ENCODE measurements at places on chromosomes 6 and 20.

DNA sequence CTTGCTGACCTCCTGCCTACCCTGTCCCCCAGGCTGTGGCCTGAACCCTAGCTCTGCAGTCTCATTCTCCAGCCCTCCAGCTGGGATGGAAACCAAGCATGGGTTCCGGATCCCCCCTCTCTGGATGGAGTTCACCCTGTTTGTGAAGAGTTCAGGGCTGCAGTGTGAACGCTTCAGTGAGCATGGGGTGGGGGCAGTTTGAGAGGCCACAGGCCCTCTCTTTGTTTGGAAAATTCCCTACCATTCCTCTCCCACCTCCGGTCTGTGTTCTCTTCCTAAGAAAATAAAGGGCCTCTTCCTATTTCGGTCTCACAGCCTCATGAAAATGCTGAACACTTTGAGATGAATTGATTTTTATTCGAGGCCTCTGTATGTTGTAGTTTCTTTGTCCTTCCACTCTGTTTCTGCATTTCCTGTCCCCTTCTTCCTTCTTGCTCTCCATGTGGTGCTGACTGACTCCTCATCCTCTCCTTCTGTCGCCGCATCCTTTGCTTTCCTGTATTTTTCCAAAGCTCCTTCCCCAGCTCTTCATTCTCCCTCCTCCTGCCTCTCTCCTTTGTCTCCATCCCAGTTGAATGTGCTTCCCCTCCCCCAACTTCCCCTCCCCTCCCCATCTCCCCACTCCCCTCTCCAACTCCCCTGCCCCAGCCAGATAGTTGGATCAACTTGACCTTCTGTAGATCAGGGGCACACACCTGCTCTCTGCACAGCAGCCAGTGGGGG, 2.4 kb upstream of the KCNK5 start:
- no peak for DNase-seq

DNA sequence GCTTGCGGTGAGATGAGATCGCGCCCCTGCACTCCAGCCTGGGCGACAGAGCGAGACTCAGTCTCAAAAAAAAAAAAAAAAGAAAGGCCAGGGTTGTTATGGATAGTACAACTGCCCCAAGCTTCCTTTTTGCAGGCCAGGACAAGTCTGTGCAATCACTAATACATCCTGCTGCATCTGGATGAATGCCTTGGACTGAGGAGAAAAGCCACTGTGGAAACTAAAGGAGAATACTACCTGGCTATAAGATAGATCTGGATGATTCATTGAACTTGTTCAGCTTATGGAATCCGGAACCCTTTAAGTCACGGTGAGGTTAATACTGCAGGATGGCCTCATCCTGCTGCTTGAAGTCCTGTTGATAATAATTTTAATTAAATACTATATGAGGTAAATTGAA, 278.2 kb downstream of the TFAP2A start:
- DNase-seq = no peak

DNA sequence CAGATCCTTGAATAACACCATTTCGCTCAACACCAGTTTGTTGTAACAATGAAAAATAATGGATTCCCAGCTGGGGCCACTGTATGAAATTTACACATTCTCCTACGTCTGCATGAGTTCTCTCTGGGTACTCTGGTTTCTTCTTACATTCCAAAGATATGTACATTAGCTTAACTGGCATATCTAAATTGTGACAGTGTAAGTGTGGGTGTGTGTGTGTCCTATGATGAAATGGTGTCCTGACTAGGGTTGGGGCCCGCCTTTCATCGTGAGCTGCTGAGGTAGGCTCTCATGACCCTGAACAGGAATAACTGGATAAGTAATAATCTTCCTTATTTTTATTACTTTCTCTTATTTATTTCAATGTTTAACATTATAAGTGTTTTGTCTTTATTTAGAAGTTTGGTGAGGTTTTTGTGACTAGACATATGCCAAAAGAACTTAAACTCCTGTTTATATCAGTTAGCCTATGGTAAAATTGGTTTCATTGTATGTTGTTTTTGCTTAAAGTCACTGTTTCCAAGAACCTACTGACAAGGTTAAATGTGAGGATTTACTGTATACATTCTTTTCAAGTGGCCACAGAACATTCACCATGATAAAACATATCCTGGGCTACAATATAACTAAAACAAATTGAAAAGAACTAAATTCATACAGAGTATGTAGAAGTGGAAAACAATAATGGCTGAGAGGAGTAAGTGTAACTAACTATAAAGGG, 42.4 kb downstream of the RBL1 start:
- no peak for DNase-seq

GRCh38 chr6:32794510-32794909, 22.3 kb downstream of the HLA-DOB start:
- no peak for DNase-seq

DNA sequence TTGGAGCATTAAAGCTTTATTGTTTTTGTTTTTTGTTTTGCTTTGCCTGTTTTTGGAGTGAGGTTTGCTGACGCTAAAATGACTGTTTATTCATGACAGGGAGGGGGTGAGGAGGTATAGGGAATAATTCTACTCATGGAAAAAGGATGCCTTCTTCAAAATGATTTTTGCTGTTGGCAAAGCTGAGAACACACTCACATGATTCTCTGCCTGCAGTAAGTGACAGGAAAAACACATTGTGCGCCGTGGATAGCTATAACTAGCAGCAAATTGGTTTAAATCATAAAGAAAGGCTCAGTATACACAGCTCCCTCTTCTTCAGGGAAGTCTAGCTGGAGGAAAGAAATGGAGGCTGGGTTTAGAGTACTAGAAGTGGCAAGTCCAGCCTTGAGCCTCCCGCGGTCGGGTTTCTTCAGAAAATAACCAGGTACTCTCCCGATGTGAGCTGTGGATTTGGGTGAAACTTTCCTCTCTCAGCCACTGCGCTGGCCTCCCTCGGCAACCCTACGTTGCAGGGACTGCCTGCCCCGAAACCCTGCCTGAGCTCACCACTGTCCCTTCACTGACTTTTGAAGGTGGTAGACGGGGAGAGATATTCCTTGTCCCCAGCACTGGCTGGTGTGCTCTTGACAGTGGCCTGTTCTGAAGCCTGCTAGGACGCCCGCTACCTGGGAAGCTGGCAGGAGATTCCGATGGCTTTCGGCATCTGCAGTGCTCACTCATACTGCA, 278.2 kb downstream of the NRN1 start:
- no peak for DNase-seq

- no peak for DNase-seq
Observed at GRCh38 chr6:41271901-41272395, 14.5 kb downstream of the TREM1 start.

GRCh38 chr6:701700-702479, 9.0 kb upstream of the EXOC2 start:
- DNase-seq = no peak
